ENCODE measurements at places on chromosomes 2 and 18. TPM values are rescaled to one million over a fixed set of nuclear protein-coding genes. Genes with fewer than 3 reads are reported as not detected.

TUBA3E gene
- not detected for total RNA-seq

ERICH2 gene
- not detected for total RNA-seq

EFR3B gene
- 0.61 TPM for total RNA-seq

PCARE gene
- not detected for total RNA-seq

MERTK gene
- total RNA-seq: 0.30 TPM

RAD51AP2 gene
- not detected for total RNA-seq

HMSD gene
- total RNA-seq: 5.5 TPM

PLCL1 gene
- total RNA-seq: 0.20 TPM

RIT2 gene
- total RNA-seq: not detected
